Activated CD4-positive, alpha-beta T cell treated with anti-CD3 and anti-CD28 coated beads for 36 hours (primary cell): ENCODE measurements at places on chromosomes 7 and 10.

GRCh38 chr7:115864082-115864481 is 166.5 kb downstream of the TFEC start:
- no peak for DNase-seq

- no peak for DNase-seq
Observed at GRCh38 chr7:84245835-84246234, 51.2 kb upstream of the SEMA3A start.

GRCh38 chr7:93883078-93883916 is 7.3 kb downstream of the TFPI2 start:
- DNase-seq = no peak

GRCh38 chr10:63549810-63550209 is 28.6 kb downstream of the REEP3 start:
- DNase-seq = no peak

DNA sequence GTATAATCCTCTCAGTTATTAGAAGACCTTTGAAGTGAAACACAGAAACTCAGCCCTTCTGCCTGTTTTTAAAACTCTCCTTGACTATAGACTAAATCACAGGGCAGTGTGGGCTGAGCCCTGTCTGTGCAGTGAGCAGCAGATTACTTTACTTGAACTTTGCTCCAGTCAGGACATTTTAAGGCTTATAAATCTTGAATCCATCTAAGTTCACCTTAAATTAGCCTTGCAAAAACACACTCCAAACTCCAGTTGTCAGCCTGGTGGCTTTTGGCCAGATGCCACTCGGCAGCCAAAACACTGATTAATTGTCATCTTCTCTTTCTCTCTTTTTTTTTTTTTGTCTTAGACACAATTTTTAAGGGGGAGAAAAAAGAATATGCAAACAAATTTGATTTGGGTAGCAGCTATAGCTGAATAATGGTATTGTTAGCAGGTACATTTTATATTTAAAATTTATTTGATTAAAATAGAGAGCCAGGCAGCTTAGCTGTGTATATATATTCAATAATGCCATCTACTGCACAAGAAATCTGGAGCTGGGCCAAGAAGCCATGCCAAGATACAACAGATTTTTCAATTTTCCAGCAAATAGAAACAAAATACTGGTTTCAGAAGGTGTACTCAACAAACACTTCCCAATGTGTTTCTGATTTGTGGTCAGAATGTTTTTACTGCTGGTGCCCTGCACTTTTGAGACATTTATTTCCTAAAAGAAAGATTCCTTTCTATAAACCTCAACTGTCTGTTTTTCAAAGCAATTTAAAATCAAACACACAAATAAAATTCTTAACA is 247.7 kb downstream of the TFEC start:
- DNase-seq = no peak

- no peak for DNase-seq
Observed at GRCh38 chr10:593421-593820, 96.0 kb downstream of the DIP2C start.

- no peak for DNase-seq
Observed at GRCh38 chr10:24762966-24763623, 39.4 kb upstream of the ARHGAP21 start.

- DNase-seq = no peak
Observed at GRCh38 chr10:31062856-31063255, 31.2 kb upstream of the ZNF438 start.

DNA sequence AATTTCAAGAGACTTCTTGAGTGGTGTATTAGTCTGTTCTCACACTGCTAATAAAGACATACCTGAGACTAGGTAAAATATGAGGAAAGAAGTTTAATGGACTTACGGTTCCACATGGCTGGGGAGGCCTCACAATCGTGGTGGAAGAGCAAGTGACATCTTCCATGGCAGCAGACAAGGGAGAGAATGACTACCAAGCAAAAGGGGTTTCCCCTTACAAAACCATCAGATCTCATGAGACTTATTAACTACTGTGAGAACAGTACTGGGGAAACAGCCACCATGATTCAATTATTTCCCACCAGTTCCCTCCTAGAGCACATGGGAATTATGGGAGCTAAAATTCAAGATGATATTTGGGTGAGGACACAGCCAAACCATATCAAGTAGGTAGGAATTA is 150.5 kb downstream of the PCDH15 start:
- DNase-seq = no peak

- no peak for DNase-seq
Observed at GRCh38 chr7:14309432-14309831, 320.0 kb upstream of the ETV1 start.

DNA sequence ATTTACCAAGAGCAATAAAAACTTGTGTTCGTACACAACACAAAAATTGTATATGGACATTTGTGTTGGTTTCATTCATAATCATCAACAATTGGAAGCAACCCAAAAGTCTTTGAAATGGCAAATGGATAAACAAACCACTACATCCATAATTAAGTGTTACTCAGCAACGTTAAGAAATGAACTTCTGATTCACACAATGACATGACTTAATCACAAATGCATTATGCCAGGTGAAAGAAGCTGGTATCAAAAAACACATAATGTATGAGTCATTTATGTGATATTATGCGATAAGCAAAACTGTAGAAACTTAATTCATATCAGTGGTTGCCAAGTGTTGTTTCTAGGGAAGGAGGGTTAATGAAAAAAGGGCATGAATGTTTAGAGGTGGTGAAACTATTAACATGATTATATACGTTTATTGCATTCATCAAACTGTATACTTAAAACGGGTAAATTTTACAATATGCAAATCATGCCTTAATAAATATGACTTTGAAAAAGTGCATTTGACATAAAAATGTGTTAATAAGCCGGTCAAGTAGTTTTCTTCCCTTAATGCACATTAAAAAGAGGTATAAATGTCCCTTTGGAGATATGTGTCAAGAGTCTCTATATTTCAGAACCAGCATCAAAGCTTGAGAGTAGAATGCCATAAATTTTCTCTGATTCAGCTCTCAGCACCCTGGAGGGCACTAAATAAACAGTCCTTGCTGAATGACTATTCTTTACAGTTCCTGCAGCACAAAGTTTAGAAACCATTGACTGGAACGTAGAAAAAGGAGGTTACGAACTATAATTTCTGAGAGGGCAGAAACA is 84.8 kb upstream of the GRM3 start:
- DNase-seq = no peak
